ENCODE measurements at places on chromosomes 5 and 9. TPM values are rescaled to one million over a fixed set of nuclear protein-coding genes. Genes with fewer than 3 reads are reported as not detected.

Gene N4BP3
- total RNA-seq: 22.2 TPM

Gene MARCOL
- total RNA-seq: not detected

Gene ARHGEF39
- 1.0 TPM for total RNA-seq

Gene ELAVL2
- total RNA-seq: 0.25 TPM

Gene CCL21
- total RNA-seq: 1.8 TPM

Gene PHPT1
- 242 TPM for total RNA-seq

Gene UGT3A1
- not detected for total RNA-seq

Gene PCDHB5
- total RNA-seq: 0.51 TPM

Gene IRX4
- total RNA-seq: not detected

Gene PDGFRB
- total RNA-seq: 5.0 TPM

Gene FAM221B
- not detected for total RNA-seq

Gene PCDHA9
- total RNA-seq: under 0.01 TPM

Gene WNT8A
- total RNA-seq: not detected
